ENCODE measurements at places on chromosomes 2 and 18.

GRCh38 chr2:31197166-31197565 is 20.1 kb downstream of the CAPN14 start:
- no peak for DNase-seq

DNA sequence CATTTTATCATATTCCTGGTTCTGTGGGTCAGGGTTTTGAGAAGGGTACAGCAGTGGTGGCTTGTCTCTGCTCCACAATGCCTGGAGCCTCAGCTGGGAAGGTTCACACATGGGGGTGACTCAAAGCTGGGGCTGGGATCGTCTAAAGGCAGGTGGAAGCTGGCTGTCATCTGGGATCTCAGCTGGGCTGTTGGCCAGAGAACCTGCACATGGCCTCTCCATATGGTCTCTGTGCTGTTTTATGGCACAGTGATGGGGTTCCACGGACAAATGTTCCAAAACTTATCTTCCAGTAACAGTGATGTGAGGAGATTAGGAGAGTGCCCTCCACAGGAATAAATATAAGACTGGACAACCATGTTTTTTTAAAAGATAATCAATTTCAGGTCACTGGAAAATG is 191.4 kb downstream of the SS18 start:
- DNase-seq, result no peak

- DNase-seq, result peak; percentile 25
Observed at GRCh38 chr2:195533771-195534642, 123.0 kb upstream of the SLC39A10 start.

- no peak for DNase-seq
Observed at GRCh38 chr2:153230977-153231376, 247.6 kb downstream of the RPRM start.

DNA sequence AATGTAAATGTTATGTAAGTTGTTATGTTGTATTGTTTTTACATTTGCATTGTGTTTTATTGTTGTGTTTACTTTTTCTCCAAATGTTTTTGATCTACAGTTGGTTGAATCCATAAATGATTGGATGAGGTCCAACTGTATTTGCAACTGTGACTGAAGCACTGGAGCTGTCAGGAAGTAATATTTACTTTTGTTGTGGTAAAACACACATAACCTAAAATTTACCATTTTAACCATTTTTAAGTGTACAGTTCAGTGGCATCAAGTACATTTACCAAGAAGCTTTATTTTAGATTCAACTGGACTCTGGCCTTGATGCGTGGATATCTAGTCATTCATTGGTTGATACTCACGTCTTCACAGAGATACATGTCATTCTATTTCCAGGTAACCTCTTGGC is 181.8 kb downstream of the THADA start:
- DNase-seq, result no peak

- DNase-seq, result no peak
Observed at GRCh38 chr2:230000118-230000841, 68.4 kb downstream of the SLC16A14 start.

- DNase-seq, result no peak
Observed at GRCh38 chr18:35118641-35119040, 77.4 kb downstream of the MAPRE2 start.

DNA sequence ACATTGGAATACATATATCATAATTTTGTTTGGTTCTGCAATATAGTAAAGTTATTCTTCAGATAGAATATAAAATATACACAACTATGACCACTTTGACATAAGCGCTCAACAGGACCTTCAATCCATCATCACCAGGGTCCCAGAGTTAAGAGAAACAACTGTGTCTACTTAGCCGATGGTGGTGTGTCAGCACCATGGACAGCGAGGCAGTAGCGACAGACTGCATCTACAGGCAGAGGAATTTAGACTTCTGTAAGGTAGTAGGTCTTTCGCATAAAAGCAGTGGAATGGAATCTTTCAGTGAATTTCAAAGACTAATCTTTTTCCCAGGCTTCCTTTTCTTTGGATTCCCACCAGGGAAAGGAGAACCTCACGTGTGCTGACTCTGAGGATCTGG is 20.5 kb upstream of the LRPPRC start:
- no peak for DNase-seq

- no peak for DNase-seq
Observed at GRCh38 chr2:237361194-237362004, 52.6 kb downstream of the COL6A3 start.

GRCh38 chr2:105502625-105503334 is 103.9 kb upstream of the FHL2 start:
- no peak for DNase-seq

- DNase-seq, result no peak
Observed at GRCh38 chr2:165535471-165535870, 66.0 kb downstream of the CSRNP3 start.

DNA sequence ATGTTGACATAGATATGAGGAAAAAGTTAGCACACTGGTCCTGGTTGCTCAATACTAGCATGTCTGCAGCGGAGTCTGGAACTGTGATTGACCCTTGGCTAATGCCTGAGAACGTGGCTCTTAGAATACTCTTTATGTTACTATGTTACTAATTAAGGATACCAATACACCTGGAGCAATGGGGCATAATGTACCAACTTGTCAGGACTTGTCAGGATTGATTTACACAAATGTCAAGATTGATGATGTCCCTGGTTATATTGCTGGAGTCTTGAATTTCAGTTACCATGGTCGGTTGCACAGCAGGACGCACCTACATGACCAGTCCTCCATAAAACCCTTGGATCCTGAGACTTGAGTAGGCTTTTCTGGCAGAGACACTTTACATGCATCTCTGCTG is 810.9 kb downstream of the CPS1 start:
- no peak for DNase-seq

DNA sequence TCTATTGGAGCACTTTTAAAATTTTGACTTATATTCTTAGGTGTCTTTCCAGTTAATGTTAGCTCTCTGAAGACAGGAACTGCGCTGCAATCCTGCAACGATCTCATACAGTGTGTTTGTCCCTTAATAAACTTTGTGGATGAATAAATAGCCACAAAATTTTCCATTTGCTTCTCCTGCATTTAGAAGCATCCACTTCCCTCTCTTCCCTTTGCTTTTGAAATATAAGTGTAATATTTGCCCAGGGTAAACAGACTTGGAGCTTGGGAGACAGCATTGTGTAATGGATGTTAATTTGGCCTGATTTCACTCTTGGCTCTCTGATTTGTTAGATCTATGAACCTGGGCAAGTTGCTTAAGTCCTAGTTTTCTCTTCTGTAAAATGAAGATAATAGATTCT is 58.2 kb upstream of the CD28 start:
- DNase-seq, result no peak

GRCh38 chr2:128452536-128453530 is 134.2 kb upstream of the HS6ST1 start:
- DNase-seq, result no peak

GRCh38 chr18:44897816-44898215 is 217.1 kb downstream of the SETBP1 start:
- no peak for DNase-seq

DNA sequence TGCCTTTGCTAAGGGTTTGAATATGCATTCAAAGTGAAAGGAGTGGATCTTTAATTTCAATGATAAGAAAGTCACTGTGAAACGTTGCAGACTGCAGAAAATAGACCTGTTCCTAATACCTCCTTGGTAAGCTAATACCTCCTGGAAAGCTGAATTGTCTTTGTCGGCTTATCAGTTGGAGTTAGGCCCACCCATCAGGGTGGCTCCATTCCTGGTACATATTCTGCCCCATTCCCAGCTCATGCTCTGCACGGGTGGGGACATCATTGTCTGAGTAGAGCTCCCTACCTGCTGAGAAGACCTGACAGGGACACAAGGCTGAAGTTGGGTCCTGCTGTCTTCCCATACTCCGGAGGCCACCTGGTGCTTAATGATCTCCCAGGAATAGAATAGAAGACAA is 203.3 kb downstream of the EN1 start:
- no peak for DNase-seq

GRCh38 chr2:228649447-228649846 is 468.0 kb upstream of the SPHKAP start:
- DNase-seq, result no peak

- no peak for DNase-seq
Observed at GRCh38 chr2:9124231-9124741, 82.3 kb upstream of the ASAP2 start.

- no peak for DNase-seq
Observed at GRCh38 chr2:237806334-237806733, 7.8 kb downstream of the RBM44 start.

- no peak for DNase-seq
Observed at GRCh38 chr2:110101901-110102803, 13.5 kb downstream of the MALL start.

Data from stimulated activated CD8-positive, alpha-beta memory T cell treated with anti-CD3 and anti-CD28 coated beads, Interleukin-4, amount 100 ng/mL, for 1 hour (primary cell).